Adipocyte (in vitro differentiated cells): ENCODE measurements at places on chromosomes 16 and 17.

DNA sequence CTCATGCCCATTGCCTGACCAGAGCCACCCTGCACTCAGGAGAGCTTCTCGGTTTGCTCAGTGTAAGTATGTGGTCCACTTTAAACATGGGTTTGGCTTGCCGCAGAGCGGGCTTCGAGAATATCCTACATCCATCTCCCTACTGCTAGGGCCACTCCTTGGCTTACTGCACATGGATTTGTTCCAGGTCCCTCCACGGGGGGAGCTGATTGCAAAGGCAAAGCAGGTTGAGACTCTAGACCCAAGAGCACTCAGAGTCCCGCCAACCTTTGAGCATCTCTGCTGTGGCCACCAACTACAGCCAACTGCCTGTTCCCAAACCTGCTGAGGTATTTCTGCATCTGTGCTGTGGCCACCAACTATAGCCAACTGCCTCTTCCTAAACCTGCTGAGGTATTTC, 26.4 kb downstream of the RNF135 start:
- DNase-seq: no peak

GRCh38 chr17:27974045-27974436, 68.4 kb upstream of the NLK start:
- no peak for DNase-seq

DNA sequence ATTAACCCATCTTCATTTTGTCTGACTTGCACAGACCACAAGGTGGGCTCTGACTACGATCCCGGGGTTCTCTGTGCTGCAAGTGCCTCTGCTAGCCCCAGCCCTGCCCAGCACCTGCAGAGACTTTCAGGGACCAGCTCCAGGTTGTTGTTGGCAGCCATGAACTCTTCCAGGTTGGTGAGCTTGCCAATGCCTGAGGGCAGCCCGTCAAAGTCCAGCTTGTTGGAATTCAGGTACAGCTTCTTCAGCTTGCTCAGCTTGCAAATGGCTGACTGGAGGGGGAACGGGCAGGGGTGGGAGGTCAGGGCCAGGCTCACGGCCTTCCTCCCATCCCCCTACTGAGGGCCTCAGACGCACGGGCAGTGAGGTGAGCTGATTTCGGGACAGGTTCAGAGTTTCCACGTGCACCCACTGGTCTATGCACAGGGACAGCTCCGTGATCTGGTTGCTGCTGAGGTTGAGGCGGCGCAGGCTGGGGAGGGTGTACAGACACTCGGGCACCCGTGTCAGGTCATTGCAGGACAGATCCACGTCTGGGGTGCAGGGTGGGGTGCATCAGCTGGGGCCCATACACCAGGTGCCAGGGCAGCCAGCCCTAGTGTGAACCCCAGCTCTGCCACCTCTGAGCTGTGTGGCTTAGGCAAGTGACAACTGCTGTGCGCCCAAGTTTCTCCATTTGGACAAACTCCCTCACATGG, 5.2 kb downstream of the FLII start:
- DNase-seq: no peak

GRCh38 chr17:57943140-57943539, 12.1 kb downstream of the CUEDC1 start:
- DNase-seq: peak; percentile 76

GRCh38 chr16:85550422-85550864, 62.7 kb upstream of the GSE1 start:
- DNase-seq: no peak
